Ascending aorta (tissue), 2 donors: ENCODE measurements at places on chromosomes 12 and 14.

GRCh38 chr14:99879401-99880295, 86.4 kb downstream of the EML1 start:
- DNase-seq = no peak

- no peak for DNase-seq
Measured at GRCh38 chr12:33988913-33989312, 33.4 kb upstream of the ALG10 start.

DNA sequence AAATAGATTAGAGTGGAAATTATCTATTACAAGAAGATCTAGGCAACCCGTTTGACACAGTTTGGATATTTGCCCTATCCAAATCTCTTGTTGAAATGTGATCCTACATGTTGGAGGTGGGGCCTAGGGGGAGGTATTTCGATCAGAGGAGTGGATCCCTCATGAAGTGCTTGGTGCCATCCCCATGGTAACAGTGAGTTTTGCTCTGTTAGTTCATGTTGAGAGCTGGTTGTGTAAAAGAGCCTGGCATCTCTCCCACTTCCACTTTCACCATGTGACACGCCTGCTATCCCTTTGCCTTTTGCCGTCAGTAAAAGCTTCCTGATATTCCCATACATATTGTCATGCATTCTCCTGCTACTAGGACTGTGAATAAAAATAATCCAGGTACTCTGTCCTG, 66.4 kb upstream of the FLRT2 start:
- no peak for DNase-seq

- no peak for DNase-seq
Measured at GRCh38 chr14:72942934-72943333, 16.7 kb downstream of the DCAF4 start.

GRCh38 chr12:77354766-77355362, 289.5 kb upstream of the E2F7 start:
- DNase-seq = no peak

DNA sequence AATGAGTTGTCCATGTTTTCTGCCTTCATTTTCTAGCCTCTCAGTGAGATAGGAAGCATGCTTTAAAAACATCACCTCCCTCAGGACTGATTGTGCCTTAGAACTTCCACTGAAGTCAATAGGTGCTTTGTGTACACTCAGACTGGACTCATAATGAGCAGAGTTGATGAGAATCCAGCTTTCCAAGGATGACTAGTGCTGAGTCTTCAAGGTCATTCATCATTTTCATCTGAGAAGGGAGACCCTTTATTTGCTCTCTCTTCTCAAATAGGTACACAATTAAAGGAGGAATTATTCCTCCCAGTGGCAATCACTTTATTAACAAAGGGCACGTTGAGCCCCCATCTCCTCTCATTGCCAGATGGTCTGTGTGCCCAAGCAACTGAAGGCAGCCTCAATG, 210.9 kb upstream of the PRKD1 start:
- no peak for DNase-seq

DNA sequence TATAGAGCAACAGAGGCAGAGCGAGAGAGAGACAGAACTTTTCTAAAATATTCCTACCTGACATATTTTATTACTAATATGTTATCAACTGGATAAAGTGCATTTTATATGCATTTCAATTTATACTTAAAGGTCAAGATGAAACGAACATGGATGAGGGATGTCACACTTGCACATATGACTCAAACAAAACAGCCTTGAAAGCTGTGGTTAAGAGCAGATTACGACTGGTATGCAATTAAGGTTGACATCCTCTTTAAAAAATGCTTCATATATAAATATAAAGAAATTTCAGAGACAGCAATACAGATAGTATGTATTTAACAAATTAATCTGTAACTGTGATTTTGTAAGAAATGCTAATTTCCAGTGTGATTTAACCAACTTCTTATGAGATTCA, 52.5 kb downstream of the LMO3 start:
- DNase-seq = no peak

DNA sequence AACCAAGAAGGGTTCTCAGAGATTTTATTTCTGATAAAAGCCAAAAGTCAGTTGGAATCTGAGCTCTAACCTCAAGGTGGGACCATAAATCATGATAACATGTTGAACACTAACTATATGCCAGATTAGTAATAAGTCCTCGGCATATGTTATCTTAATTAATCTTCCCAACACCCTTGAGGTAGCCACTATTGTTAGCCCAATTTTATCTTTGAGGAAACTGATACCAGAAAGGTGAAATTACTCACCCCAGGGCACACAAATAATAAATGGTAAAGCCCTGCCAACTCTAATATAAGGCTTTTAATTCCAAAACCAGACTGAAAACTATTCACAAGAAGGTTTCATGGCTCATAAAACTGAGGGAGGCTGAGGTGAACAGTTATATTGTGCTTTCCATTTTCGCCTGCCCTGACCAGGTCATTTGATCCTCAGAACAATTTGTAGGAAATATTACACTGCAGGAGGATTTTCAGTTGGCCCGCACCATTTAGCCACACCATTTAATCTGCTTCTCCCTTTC, 16.1 kb upstream of the NUAK1 start:
- DNase-seq = no peak

DNA sequence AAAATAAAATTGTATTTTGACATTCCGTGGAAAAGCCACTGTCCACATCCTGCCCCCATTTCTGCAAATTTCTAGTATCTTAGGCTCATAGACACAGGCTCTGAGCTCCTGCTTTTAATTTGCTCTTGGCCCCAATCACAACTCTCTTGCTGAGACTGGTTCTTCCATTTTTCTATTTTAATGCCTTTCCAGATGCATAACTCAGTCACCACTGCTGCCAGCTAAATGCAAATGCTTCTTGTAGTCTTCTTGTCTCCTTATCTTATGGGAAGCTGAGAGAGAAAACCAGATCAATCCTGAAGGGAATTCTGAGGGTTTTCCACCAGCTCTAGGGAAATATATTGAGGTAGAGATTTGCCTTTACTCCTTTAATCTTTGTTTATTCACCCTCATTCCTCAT, 149.0 kb downstream of the DHRS2 start:
- no peak for DNase-seq

DNA sequence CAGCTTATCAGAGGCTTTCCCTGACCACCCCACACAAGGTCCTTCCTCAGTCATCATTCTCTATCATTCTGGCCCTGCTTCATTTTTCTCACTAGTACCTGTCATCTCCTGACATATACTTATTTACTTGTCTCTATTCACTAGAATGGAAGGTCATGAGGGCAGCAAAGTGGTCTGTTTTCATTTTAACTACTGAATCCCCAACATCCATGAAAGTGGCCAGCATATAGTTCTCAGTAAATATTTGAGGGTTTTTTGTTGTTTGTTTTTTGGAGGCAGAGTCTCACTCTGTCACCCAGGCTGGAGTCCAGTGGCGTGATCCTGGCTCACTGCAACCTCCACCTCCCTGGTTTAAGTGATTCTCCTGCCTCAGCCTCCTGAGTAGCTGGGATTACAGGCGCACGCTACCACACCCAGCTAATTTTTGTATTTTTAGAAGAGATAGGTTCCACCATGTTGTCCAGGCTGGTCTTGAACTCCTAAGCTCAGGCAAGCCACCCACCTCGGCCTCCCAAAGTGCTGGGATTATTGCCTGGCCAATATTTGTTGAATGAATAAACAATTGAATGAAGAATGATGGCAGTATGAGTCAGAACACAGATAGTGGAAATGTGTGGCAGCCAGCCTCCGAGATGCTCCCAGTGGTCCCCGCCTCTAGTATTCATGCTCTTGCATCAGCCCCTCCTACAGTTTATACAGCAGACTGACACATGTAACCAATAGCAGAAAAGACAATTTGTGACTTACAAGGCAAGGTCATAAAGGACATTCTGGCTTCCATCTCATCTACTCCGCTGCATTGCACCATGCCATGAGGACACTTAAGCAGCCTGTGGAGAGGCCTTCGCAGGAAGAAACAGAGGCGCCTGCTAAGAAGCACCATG, 7.0 kb upstream of the ANO6 start:
- no peak for DNase-seq

DNA sequence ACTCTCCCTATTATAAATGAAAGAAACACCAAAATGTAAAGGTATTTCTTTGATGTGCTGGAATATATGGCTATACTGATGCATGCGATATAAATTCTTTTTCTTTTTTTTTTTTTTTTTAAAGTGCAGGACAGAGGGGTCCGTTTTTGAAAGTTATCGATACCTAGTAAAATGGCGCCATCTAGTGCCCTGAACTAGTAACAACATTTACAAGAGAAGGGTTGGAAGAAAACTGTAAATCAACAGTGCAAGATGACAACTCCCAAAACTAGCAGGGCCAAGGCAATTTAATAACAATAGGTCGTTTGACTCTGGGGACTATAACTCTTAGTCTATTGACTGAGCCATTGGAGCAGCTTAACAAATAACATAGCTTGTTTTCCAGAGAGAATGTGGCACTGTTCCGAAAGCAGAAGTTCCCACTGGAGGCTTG, 137.7 kb downstream of the SPTSSA start:
- DNase-seq = no peak
